ENCODE measurements at places on chromosomes 7 and 10.

DNA sequence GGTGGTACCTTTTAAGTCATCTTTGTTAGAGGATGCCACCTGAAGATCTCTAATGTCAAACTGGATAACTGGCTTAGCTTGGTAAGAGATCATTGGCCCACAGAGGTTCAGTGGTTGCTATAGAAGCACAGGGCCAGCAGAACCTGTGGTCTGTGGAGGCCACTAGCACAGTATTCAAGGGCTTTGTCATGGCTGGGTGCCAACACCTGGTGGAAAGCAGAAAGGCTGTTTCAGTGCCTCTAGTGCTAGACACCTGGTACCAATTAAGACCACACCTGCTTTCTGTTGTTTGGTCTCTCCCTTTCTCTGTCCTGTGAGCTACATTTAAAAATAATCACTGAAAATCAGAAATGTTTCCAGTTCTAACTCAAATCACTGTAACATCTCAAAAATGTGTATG, 10.0 kb upstream of the PCGF5 start:
- no peak for DNase-seq

- DNase-seq = no peak
These were observed 84.8 kb upstream of the EGR2 start for GRCh38 chr10:62900829-62901571.

- no peak for DNase-seq
These were observed 51.1 kb downstream of the SVIL start for GRCh38 chr10:29583674-29584073.

DNA sequence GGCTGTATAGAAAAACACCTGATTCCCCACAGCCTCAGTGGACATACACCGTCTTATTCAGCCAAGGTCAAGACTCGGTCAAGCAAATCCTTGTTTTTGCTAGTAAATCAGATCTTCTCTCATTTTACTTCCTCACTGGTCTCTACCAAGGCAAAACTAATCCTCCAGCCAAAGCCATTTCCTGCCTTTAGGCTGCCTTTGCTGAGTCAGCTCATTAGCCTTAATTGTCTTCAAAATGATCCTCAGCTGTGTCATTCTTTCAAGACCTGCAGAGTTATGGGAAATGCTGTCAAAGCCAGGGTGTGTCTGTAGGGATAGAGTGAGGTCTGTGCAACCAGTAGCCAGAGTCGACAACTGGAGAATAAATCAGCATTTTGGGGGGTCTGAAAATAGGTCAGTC, 107.2 kb upstream of the FAM180A start:
- peak; percentile 22 for DNase-seq

- peak; percentile 42 for DNase-seq
These were observed 12.1 kb upstream of the RHBDD2 start for GRCh38 chr7:75866489-75867389.

DNA sequence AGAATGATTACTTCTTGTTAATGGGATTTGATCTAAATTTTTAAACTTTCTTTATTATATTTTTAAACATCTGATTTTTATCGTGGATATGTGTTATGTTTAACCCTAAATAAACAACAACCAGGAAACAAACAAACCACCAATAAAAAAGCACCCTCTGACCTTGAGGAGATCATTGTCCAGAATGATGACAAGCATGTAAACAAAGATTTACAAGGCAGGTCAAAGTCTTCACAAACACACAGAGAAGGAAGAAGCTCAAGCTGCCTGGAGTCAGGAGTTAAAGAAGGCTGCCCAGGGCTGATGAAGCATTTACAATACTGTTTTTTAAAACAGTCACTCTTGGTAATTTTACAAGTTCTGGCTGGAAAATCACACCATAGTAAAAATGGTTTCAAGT, 31.0 kb upstream of the EGFR start:
- DNase-seq = no peak

GRCh38 chr10:4111643-4112042, 326.6 kb upstream of the KLF6 start:
- no peak for DNase-seq

GRCh38 chr7:13097499-13097898, 410.1 kb downstream of the ARL4A start:
- no peak for DNase-seq

DNA sequence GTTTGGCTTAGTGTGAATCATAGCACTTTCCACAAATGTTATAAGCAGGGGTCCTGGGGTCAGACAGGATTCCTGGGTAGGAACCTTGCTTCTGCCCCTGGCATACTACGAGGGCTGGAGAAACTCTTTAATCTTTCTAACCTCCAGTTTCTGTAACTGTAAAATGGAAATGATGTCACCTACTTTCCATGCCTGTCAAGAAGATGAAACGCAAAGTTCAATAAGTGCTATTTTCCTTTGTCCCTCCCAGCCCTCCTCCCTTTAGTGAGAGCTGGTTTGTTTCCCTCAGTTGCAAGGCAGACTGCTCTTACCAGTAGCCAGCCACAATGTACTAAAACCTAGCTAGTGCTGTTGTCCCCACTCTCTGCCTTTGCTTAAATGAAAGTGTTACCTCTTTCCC, 117.1 kb upstream of the HPS1 start:
- no peak for DNase-seq

GRCh38 chr10:70475661-70476060, 2.9 kb upstream of the PALD1 start:
- no peak for DNase-seq

DNA sequence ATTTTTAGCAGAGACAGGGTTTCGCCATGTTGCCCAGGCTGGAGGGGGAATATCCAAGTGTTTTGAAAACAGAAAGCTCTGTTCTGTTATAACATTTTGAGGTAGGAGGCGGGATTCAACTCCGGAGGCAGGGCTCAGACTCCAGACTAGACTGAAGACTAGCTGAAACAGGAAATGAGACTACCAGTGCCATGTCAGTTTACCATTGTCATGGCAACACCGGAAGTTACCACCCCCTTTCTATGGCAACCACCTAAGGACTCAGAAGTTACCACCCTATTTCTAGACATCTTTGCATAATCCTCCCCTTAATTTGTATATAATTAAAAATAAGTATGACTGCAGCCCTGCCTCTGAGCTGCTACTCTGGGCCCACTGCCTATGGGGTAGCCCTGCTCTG, 1069.1 kb upstream of the AUTS2 start:
- no peak for DNase-seq

GRCh38 chr10:29618341-29619171, 16.2 kb downstream of the SVIL start:
- DNase-seq = peak; percentile 64

- no peak for DNase-seq
These were observed 3.6 kb downstream of the WDR86 start for GRCh38 chr7:151406051-151406875.

DNA sequence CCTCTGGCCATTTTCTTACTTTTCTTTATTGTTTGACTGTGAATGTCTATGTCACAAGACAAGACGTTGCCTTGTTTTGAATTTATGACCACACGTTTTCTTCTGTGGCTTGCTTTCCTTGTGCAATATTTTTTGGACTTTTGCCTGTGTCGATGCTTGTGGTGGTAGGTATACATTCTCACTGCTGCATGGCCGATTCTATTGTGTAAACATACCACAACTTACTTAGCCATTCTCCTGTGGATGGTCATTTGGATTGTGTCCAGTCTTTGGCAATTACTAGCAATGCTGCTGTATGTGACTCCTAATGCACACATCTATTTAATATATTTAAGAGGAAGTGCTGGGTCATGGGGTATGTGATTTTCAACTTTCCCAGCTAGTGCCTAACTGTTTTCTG, 18.0 kb upstream of the DLG5 start:
- no peak for DNase-seq

DNA sequence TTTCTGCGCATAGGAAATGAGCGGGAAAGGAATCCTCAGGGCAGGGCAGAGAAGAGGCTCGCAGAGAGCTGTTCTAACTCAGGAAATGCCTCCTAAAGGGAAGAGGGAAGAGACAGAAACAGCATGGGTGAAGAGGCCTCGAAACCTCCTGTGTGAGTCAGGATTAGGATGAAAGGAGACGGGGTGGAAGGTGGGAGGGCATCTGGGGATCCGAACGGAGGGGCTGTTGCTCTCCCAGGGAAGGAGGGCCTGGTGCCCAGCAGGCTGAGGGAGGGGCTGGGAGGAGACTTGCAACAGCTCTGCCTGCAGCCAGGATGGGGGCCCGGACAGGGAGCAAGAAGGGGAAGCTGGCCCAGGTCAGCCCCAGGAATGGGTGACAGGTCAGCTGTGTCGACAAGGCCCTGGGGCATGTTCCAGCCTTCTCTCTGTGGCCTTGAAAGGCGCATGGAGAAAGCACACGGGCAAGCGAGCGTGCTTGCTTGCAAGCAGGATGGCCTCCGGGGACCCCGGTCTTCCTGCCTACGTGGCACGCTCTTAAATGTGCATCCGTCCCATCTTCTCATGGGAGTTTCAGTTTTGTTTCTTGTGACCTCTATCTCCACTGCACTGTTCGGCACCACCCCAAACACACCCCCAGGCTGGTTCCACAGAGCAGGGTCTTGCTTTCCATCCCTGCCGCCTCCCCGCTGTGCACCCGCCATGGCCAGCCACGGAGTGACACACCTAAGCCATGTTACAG, 63.5 kb downstream of the HIPK2 start:
- no peak for DNase-seq

DNA sequence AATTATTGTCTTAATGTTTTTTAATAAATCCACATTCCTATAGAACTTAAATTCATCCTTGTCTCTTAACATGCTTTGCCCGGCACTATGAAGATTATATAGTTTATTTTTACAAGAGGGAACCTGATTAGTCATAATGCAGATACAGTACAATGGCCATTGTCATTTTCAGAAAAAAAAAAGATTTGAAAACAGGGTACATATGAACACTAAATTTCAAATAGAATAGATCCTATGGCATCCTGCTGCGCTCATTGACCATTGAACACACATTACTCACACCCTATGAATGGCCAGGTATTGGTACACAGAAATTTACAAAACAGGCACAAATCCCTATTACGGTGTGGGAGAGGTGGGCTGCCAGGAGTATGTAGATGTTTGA, 2.0 kb upstream of the KLF6 start:
- DNase-seq = no peak

- no peak for DNase-seq
These were observed 123.0 kb downstream of the GRK5 start for GRCh38 chr10:119330342-119330741.

DNA sequence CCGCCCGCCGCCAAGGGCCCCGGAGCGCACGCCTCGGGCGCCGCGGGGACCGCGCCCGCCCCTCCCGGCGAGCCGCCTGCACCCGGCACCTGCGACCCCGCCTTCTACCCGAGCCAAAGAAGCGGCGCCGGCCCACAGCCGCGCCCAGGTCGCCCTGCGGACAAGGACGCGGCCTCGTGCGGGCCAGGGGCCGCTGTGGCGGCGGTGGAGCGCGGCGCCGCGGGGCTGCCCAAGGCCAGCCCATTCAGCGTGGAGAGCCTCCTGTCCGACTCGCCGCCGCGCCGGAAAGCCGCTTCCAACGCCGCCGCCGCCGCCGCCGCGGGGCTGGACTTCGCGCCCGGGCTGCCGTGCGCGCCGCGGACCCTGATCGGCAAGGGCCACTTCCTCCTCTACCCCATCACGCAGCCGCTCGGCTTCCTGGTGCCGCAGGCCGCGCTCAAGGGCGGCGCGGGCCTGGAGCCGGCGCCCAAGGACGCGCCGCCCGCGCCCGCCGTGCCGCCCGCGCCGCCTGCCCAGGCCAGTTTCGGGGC, 3.5 kb downstream of the UNCX start:
- no peak for DNase-seq

GRCh38 chr10:27815261-27815660, 69.6 kb upstream of the MKX start:
- DNase-seq = no peak

DNA sequence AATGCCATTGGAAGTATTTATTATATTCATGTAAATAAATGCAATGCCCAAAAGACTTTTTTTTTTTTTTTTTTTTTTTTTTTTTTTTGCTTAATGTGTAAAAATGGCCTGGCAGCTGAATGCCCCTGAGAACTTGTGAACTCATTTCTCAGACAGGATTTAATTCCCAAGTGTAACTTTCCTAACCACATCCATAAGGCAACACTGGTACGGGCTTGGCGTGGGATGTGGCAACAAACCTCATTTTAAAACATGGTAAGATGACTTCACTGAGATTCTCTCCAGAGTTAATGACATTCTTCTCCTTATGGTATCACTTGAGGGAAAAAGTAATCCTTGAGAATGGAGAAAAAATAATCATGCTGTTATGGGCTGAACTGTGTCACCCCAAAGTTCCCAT, 150.4 kb downstream of the DGKI start:
- no peak for DNase-seq

DNA sequence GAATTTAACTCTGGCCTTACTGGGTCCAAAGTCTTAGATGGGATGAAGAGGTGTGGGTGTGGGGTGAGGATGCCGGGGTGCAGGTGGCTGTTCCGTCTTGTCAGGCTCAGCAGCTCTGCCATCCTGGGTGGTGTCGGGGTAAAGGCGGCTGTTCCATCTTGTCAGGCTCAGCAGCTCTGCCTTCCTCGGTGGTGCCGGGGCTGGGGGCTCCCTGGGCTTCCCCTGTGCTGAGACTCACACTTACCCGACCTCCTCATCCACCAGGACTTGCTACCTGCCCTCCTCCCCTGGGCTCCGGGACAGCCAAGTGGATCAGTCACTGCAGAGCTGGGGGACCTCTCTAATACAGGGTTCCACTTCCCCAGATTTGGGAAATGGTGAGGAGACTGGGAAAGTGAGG, 244.3 kb upstream of the SHH start:
- DNase-seq = no peak

GRCh38 chr10:11294831-11295450, 277.3 kb downstream of the CELF2 start:
- no peak for DNase-seq

GRCh38 chr10:22229802-22230157, 12.0 kb upstream of the EBLN1 start:
- DNase-seq = peak; percentile 11

GRCh38 chr10:131746241-131746711, 154.5 kb upstream of the PPP2R2D start:
- no peak for DNase-seq

- no peak for DNase-seq
These were observed 159.5 kb upstream of the KLF14 start for GRCh38 chr7:130893441-130893894.

GRCh38 chr10:101130141-101130540, 959 bp upstream of the TLX1 start:
- no peak for DNase-seq

DNA sequence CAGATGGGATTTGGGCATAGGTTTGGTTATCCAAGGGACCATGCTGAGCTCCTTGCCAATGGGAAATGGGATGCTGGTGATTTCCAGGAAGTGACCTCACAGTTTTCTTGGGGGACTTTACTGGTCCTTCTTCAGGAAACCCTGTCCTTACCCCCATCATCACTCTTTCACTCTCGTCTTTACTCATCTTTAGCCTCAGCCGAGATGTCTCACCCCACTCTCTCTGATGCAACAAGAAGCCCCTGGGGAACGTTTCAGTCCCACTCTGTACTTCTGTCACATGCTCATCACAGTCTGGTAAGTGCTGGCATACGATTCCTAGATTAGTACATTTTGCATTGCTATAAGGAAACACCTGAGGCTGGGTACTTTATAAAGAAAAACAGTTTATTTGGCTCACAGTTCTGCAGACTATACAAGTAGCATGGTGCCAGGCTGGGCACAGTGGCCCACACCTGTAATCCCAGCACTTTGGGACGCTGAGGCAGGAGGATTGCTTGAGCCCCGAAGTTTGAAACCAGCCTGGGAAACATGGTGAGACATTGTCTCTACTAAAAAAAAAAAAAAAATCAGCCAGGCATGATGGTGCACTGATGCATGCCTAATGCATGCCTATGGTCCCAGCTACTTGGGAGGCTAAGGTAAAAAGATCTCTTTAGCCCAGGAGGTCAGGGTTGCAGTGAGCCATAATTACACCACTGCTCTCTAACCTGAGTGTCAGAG, 63.5 kb upstream of the VKORC1L1 start:
- DNase-seq = no peak

Data from left renal pelvis (tissue), 4 donors.